ENCODE measurements at places on chromosomes 7 and 10. TPM values are rescaled to one million over a fixed set of nuclear protein-coding genes. Genes with fewer than 3 reads are reported as not detected.

The NUTM2D gene
- 5.7 TPM for total RNA-seq

- DNase-seq = no peak
- H3K27ac ChIP-seq = no peak overlapping the region
- H3K36me3 ChIP-seq = no peaks in the 10 kb centered on the region
These were observed 80.9 kb upstream of the DYNC1I1 start for GRCh38 chr7:95691464-95691863.

DNA sequence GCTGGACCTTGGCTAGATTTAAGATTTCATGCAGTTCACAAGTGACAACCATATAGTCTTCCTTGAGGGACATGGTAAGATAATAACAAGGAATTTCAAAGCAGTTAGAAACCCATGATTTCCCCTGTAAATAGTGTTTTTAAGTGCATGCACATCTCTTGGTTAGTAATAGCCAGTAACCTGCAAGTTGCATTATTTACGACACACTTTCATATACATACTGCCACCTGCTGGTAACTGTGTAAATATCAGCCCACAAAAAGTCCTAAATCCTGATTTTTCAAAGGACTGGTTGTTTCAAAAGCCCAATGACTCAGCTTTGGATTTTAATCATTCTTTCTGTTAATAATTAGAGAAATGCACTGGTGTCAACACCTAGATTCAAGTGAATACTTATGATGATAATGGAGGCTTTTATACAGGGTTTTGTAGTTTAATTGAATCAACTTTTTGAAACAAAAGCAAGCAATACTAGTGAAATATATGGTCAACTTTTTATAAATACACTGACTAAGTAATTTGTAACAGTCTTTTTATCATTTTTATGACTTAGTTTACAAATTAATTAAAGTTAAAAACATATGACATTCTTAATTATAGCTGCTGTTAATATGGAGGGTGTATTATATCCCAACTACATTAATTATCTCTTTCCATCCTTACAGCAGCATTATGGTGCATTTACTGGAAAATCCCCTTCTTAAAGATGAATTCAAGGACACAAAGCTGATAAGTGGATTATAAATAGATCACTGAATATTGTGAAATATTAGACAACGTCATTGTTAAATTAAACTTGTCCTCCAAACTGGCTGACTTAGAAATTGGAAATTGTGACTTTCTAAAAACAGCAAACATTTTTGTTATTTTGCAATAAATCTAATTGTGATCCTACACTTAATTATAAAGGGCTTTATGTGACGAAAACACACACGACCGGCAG is 367.7 kb upstream of the SEMA3D start:
- no peaks in the 10 kb centered on the region for H3K4me1 ChIP-seq
- DNase-seq = peak; percentile 82
- H3K4me3 ChIP-seq = no peak overlapping the region
- no peak overlapping the region for H3K27ac ChIP-seq
- H3K36me3 ChIP-seq = no peaks in the 10 kb centered on the region
- no peaks in the 10 kb centered on the region for H3K27me3 ChIP-seq

The C10orf143 gene
- 1.1 TPM for total RNA-seq

- H3K27me3 ChIP-seq = no peaks in the 10 kb centered on the region
- H3K4me3 ChIP-seq = no peak overlapping the region
- no peak overlapping the region for H3K27ac ChIP-seq
- no peaks in the 10 kb centered on the region for H3K4me1 ChIP-seq
These were observed 40.3 kb downstream of the COL17A1 start for GRCh38 chr10:104045151-104046089.

GRCh38 chr7:106031300-106032035 is 68.4 kb downstream of the CDHR3 start:
- no peaks in the 10 kb centered on the region for H3K27me3 ChIP-seq
- H3K4me3 ChIP-seq = no peak overlapping the region
- H3K27ac ChIP-seq = no peak overlapping the region

DNA sequence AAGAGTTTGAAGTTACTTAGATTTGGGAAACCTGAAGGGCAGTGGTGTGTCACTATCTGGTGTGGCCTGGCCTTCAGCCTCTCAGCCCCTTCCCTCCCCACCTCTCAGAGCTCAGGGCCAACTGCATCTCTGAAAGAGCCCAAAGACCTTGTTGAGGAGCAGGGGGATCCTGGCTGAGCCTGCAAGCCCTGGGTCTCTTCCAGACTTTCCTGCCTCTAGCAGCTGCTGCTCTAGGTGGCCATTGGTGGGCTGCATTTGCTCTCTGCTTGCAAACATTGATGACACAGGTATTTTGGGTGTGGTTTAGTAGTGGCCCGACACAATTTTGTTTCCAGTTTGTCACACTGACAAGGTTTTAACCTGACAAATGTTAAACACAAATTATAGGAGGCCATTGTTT is 3.1 kb upstream of the UPP1 start:
- no peak overlapping the region for H3K4me3 ChIP-seq
- peaks cover 29% of the 10 kb centered on the region for H3K27me3 ChIP-seq
- no peaks in the 10 kb centered on the region for H3K36me3 ChIP-seq
- H3K4me1 ChIP-seq = peaks cover 10% of the 10 kb centered on the region
- H3K27ac ChIP-seq = no peak overlapping the region

DNA sequence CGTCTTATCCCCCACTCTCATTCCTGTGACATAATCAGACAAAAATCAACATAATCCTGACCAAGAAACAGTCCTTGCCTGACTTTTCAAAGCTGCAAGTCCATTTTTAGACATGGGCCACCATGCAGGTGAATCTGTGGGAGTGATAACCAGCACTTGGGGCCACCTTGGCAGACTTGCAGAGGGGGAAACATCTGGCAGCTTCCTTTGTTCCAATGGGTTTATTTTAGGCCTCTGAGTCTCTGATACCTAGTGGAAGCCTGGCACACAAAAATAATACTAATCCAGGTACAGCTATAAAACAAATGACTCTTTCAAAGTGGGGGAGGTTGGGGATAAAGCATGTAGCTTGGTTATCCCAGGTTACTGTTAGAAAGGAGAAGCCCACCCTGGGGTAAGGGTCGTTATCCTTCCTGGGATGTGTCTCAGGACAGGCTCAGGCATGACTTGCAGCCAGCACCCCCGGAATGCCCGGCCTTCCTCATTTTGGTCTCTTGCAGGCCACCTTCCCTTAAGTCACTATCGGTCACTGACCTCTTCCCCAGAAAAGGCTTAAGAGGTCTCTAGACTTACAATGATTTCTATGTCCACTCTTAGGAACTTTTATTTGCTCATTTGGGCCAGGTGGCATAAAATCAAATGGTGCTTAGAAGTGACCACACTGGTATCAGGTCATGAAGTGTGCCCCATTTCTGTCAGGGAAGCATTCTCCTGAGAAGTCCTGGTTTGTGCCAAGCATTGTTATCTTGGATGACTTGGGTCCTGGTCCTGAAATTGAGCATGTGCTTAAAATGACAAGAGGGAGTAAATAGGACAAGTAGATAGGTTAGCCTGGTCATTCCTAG is 37.6 kb downstream of the EEPD1 start:
- H3K27me3 ChIP-seq = no peaks in the 10 kb centered on the region
- H3K27ac ChIP-seq = no peak overlapping the region
- H3K4me3 ChIP-seq = no peak overlapping the region
- peak; percentile 55 for DNase-seq

The NCF1 gene
- 0.66 TPM for total RNA-seq

- no peaks in the 10 kb centered on the region for H3K4me1 ChIP-seq
- H3K36me3 ChIP-seq = no peaks in the 10 kb centered on the region
- DNase-seq = no peak
- no peak overlapping the region for H3K27ac ChIP-seq
- no peaks in the 10 kb centered on the region for H3K27me3 ChIP-seq
- no peak overlapping the region for H3K4me3 ChIP-seq
These were observed 238.1 kb upstream of the ZWINT start for GRCh38 chr10:56599201-56599600.

- H3K4me3 ChIP-seq = no peak overlapping the region
- H3K27me3 ChIP-seq = no peaks in the 10 kb centered on the region
- no peaks in the 10 kb centered on the region for H3K36me3 ChIP-seq
- H3K4me1 ChIP-seq = peaks cover 5% of the 10 kb centered on the region
- DNase-seq = no peak
- no peak overlapping the region for H3K27ac ChIP-seq
These were observed 94.0 kb upstream of the TARP start for GRCh38 chr7:38367301-38367890.

- no peaks in the 10 kb centered on the region for H3K27me3 ChIP-seq
- no peak for DNase-seq
- H3K4me3 ChIP-seq = no peak overlapping the region
- H3K36me3 ChIP-seq = no peaks in the 10 kb centered on the region
These were observed 76.1 kb downstream of the ADD3 start for GRCh38 chr10:110083884-110084283.

Data from muscle of leg (tissue), 16 donors.